ENCODE measurements at places on chromosomes 6 and 20.

GRCh38 chr6:147453361-147453760 lies 55.1 kb upstream of the SAMD5 start:
- no peak for DNase-seq

- DNase-seq = no peak
These were observed 14.1 kb upstream of the MAK start for GRCh38 chr6:10852361-10852960.

DNA sequence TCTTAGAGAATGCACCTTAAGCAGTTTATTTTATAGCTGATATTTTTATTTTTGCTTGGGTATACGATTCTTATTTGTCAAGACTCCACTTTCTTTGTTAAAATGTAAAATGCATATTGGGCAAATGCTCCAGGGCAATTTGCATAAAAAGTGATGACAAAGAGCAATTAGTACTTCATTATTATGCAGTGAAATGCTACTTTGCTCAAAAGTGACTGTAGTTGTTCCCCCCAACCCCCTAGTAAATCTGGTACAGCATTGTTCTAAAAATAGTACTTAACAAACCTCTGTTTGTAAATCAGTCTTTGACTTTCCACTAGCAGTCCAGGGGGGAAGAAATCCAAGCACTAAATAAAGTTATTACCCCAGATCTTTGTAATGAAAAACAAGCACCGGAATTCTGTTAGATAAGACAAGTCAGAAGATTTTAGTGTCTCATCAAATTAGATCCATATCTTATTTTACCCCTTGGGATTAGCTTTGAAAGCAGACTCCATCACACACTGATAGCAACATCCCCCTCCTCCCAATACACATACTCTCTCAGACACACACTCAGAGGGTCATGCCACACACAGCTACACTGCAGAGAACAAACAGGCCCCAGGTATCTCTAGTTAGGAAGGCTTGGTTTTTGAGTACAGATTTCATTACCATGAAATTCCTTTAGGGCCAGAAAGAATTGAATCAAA lies 32.9 kb upstream of the BACH2 start:
- no peak for DNase-seq

- no peak for DNase-seq
These were observed 261.1 kb downstream of the THBS2 start for GRCh38 chr6:168992446-168993144.

- DNase-seq = no peak
These were observed 78.7 kb downstream of the PLCB4 start for GRCh38 chr20:9147547-9148024.

GRCh38 chr6:51654647-51655046 lies 432.8 kb downstream of the PKHD1 start:
- no peak for DNase-seq

Measured in lower leg skin (tissue), 4 donors.